ENCODE measurements at places on chromosomes 11 and 22.

GRCh38 chr11:16561150-16561549 lies 177.3 kb upstream of the C11orf58 start:
- no peak for DNase-seq

GRCh38 chr11:104073950-104074705 lies 37.7 kb downstream of the DDI1 start:
- peak; percentile 6 for DNase-seq

DNA sequence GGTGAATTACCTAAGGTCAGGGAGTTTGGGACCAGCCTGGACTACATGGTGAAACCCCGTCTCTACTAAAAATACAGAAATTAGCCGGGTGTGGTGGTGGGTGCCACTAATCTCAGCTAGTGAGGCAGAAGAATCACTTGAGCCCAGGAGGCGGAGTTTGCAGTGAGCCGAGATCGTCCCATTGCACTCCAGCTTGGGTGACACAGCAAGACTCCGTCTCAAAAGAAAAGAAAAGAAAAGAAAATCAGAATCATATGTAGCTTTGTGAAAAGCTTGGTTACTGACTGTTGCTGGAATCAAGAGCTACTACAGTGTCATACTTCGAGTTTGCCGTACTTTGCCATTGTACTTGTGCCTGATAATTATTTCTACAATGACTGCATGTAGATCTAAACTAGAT lies 4.2 kb upstream of the TMEM135 start:
- DNase-seq: no peak

DNA sequence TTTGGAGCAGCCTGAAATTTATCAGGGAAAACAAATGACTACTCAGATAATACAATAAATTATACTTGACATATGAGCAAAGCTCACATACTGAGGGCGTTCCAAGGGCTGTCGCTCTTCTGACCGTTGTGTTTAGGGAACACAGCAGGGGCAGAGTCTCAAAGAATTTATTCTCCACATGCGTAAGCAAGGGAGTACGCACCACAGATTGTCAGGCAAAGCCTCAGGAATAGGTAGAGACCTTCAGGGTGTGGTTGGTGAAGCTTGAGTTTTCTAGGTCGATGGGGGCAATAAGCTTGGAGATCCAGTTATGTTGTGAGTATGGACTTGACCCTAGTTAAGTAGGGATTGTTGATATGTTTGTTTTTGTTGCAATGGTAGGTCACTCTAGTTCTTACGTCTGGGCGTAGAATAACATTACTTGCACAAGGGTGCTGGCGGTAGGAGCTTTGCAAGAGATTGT lies 830 bp downstream of the ACAT1 start:
- peak; percentile 8 for DNase-seq

- no peak for DNase-seq
Measured at GRCh38 chr11:11980841-11981308, 27.6 kb downstream of the DKK3 start.

DNA sequence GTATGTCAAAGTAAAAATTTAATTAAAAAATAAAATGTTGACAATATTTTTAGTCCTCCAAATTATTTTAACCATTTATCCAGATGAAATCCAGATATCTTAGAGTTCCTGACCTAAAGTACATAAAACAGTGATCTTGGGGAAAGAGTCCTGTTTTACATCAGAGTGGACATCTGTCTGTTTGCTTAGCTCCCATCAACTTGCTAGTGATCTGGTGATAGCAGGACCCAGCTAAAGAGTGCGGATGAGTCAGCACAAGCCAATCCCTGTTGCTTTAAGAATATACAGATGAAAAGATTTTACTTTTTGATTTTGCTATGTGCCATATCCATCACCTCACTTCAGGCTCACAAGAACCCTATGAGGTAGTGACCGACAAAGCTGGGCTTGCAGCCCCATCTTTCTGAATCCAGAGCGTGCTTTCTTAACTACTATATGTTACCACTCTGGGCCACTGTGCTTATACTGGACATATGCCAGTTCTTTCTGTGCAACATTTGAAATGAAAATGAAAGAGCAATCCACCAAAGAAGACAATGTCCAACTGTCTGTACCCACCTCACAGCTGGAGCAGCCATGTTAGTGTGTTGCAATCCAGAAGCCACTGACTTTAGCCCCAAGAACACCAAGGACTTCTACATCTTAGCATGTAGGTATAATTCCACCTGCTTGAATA lies 167.6 kb upstream of the SESN3 start:
- no peak for DNase-seq

DNA sequence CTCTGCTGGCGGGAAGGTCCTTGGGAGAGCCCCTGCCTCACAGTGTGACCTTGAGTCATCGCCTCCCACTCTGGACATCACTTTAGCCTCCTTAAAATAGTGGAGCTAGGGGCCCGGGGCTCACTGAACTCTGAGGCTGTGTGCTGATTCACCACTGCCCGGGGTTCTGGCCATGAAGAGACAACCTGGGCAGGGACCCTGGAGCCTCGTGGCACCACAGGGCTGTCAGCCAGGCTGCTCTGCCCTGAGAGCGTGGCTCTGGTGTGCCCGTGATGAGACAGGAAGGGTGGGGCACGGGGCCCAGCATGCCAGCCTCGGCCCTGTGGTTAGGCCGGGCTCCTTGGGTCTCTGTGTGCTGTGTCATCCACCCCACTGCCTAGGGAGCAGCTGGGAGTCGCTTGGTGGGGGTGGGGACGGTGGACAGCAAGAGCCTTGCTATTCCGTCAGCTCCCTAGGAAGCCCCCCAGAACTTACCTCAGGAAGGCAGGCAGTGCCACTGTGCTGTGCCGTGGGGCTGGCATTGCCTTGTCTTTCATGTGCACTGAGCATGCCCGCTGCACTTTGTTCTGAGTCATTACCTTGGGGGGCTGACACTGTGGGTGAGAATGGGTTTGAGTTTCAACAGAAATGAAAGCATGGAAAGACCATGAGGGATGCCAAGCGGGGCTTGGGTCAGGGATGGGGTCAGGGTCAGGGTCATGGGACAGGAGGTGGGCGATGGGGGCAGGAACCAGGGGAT lies 31.7 kb downstream of the TPCN2 start:
- DNase-seq: peak; percentile 84

Measured in urothelium cell line (cell line).